ENCODE measurements at places on chromosomes 4 and X.

DNA sequence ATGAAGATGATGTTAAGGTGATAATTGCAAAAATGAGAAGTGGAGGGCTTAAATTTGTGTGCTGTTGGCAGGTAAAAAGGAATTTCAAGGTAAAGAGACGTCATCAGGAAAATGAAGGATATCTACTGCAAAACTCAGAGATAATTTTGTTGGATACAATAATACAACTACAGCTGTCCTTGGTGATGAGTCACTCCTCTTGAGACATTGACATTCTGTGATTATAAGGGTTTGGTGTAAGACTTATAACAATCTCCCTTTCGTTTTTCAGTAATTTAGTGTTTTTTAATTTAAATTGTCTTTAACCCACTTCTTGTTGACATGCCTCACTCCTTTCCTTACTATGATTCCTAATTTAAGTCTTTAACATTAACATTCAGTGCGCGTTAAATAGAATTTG lies 1074.1 kb upstream of the SLIT2 start:
- DNase-seq, result no peak

GRCh38 chr4:56086561-56086960 lies 137.8 kb downstream of the CEP135 start:
- DNase-seq, result no peak

DNA sequence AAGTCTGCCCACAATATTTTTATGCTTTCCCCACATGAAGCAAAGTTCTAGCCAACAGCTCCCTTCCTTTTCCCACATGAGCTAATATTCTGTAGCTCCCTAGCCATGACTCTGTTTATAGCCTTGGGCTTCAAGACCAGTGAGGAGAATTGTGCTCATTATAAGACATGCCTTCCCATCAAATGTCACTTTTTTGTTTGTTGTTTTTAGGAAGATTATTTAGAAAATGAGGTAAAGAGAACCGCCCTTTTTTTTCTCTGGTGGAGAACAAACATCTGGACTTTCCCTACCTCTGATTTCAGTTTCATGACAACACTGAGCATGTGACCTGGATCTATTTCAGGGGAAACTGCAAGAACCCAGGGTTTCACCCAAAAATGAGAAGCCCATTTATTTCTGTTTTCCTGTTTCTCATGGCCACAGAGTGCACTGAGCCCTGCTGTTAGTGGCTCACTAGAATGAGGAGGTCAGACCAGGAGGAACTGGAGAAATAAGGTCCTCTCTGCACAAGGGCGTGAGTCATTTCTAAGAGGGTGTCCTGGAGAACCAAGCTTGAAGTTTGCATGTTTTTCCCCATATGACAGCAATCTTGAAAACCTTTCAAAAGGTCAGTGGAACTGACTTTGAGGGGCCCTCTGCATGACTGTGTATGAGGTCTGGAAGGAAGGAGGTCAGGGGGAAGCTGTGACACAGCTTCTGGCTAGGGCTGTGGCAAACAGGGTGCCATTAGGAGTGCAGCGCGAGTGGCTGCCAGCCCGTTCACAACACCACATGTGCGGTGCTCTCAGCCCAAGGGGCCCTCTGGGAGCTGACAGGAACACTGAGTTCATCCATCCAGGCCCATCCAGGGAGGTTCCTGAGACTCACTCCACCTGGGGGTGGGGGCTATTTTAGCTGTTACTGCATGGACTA lies 55.2 kb downstream of the CHST7 start:
- peak; percentile 85 for DNase-seq

DNA sequence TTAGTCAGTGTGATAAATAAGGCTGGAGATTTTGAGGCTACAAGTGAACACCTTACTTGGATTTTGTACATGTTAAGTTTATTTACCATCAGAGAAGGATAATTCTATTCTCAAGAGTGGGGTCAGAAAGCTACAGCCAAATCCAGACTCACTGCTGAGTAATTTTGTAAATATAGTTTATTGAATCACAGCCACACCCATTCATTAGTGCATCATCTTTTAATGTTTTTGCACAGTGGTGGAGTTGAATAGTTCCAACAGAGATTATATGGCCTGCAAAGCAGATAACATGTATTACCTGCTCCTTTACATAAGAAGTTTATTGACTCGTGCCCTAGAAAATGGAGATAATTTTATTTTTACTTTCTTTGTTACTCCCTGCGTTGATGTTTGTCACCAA lies 60.4 kb downstream of the PCDH18 start:
- no peak for DNase-seq

- no peak for DNase-seq
These were observed 31.8 kb downstream of the STAG2 start for GRCh38 chrX:123993326-123993725.

- DNase-seq, result no peak
These were observed 33.8 kb upstream of the SPANXN1 start for GRCh38 chrX:145213504-145213903.

DNA sequence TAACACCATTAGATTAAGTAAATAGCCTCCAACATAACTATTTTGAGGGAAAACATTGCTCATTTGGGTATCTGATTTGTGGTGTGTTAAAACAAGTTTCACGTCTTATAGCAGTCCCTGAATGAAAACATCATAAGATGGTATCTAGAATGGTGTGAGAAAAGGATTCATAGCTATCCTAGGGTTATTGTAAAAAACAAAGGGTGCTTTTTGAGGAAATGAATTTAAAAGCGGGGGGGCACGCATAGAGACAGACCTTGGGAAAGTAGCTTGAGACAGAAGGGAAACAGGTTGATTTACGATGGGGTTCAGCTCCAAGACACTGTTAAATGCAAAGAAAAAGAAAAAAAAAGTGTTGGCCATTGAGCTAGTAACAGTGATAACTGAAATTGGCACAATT lies 768 bp upstream of the CXCL10 start:
- DNase-seq, result no peak

GRCh38 chrX:82692991-82693390 lies 815.1 kb upstream of the POU3F4 start:
- DNase-seq, result no peak

DNA sequence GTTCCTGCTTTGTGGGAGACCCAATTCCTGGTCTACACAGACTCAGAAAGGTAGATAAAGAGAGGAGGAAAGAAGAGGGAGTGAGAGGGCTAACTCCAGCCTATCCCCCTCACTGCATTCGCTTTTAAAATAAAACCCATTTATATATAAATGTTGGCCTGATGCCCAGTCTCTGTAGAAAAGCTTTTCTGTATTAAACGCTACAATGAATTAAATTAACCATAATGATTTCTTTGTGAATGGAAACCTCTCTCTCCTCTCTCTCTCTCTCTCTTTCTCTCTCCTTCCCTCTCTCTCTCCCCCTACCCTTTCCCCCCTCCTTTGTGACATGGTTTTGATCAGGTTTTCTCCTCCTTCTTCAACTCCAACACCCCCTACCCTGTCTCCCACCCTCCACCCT lies 34.8 kb downstream of the PJA1 start:
- DNase-seq, result no peak

- DNase-seq, result no peak
These were observed 180.5 kb downstream of the ADAMTS3 start for GRCh38 chr4:72388521-72388920.

DNA sequence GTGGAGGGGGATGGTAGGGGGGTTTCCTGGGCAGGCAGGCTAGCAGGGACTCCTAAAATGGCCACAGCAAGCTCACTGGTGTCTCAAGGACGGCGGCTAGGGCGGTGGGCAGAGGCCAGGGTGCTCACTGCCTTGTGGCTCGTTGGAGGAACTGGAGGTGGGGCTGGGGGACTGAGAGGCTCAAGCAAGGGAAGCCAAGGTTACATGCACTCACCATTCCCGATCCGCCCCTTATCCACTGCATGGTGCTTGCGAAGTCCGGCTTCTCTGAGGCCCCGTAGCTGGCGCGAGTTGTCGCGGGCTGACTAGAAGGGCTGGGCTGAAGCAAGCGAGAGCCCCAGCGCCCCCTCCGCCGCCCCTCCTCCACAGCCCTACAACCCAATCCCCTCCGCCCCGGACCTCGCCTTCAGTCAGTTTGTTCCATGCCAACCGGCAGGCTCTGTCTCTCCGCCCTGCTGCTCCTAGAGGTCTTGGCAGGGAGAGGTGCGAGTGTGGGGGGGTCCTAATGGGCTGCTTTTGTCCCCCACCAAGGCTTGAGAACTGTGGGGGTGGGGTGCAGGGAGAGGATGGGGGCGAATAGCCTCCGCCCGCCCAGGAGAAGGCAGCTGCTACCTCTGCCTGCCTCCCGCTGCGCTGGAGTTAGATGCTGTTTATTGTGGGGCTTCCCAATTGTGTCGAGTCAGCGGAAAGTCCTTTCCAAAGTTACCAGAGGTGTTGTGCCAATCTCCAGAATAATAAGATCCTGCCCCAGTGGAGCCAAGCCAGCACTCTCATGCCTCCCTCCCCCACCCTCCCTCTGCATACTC lies at the start of gene ARHGEF9:
Gene ARHGEF9 (minus strand): TSS at position 313 of the 806 bp plus-strand sequence. CDS start 69 bp downstream, at position 244.
- no peak for DNase-seq

- DNase-seq, result no peak
These were observed 262.4 kb downstream of the MID1IP1 start for GRCh38 chrX:39063702-39064101.

- DNase-seq, result no peak
These were observed 152.7 kb downstream of the ANTXR2 start for GRCh38 chr4:79920163-79920853.

DNA sequence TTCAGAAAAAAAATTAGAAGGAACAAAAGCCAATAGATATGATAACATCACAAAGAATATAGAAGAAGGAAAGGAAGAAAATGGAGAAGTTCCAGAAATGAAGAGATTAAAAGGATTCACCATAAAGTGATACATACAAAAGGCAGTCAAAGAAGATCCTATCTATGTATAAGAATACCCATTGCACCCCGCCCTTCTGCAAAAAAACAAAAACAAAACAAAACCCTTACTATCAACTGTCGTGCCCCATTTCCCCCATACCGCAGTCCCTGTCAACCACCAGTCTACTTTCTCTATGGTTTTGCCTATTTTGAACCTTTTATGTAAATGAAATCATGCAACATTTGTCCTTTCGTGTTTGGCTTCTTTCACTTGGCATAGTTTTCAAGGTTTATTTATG lies 385.6 kb downstream of the PRDM5 start:
- DNase-seq, result no peak

DNA sequence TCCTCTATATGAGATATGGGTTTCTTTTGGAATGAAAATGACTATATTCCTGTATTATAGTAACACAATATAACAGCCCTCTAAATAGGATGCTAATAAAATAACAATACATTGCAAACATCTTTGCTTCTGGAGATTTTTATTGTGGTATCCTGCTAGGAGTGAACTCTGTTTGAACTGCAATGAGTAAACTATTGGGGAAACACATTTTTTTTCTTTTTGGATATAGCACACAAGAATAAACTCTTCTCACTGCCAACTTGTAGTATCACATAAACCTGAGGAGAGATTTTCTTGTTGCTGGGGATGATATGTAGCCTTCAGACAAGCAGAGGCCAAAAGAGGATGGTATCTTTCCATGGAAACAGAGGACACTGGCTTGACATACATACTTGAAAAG lies 238.2 kb downstream of the C4orf33 start:
- no peak for DNase-seq

DNA sequence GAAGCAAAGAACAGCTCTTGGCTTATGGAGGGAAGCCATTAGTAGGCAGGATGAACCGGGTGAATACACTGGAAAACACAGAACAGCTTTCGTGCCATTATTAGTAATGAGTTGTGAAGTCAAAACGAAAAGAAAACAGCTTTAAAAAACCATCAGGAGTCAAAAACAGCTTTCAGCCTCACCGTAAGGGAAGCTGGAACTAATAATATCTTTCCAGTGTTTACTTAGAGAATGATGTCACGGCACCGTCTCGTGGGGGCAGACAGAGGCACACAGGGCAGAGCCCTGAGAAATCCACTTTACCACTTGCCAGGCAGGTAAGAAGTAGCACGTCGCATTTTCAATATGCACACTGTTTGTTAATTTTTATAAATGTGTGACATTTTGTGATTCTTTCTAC lies 37.9 kb upstream of the HMX1 start:
- DNase-seq, result peak; percentile 14

DNA sequence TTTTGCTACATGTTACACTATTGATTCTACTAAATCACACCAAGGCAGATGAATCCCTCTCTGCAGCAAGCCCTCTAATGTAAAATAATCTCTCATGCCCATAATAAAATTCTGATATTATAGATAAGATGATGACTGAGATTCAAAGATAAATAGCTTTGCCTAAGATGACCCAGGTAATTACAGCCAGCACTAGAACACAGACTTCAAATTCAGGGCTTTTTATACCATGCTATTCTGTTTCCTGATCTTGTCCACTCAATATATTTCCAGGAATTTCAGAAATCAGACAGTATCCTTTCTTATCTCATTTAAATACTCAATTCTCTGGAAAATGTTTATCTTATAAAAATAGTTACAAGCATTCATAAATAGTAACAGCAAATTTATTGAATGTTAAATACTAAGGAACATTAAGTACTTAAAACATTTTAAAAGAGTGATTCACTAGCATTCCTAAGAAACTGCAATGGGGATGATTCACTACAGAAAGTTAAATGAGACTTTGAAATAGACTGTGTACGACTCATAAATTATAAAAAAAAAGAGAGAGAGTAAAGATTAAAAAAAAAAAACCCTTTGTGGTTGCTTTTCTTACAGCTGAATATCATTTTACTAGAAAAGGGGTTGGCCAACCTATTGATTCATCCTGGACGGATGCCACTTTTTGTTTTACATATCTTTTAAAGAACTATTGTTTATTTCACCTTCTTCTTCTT lies 45.8 kb upstream of the IL21 start:
- DNase-seq, result no peak

DNA sequence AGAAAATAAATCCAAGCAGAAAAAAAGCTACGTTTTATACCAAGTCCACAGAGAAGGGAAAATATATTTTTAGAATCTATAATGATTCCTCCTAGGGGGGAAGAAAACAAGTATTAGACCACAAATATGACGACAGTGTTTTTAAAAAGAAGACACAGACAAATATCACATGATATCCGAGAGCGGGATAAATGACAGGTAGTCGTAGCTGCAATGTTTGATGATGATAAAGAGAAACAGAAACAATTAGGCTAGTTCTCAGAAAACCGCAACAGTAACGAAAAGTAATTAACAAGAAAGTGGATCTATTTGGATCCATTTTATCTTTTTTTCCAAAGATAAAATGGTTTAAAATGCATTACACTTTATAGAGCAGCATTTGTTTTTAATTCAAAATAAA lies 918 bp downstream of the HAUS3 start:
- DNase-seq, result no peak

- DNase-seq, result no peak
These were observed 26.3 kb upstream of the KDM5C start for GRCh38 chrX:53251307-53251706.

DNA sequence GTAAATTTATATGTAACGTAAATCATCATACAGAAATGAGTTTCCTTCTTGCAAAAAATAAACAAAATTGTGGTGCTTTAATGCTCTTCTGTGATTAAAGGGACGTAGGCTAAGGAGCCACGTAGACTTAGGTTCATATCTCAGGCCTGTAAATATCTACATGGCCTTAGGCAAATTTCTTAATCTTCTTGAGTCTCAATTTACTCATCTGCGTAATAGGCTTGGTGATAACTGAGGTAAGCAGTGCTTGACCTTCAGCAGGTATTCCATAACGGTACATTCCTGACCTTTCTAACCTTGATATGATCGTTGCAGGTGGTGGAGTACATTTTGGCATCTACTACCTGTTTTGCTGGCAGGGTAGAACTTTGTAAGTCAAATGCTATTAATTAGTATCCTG lies 65.2 kb upstream of the TLR3 start:
- no peak for DNase-seq

GRCh38 chr4:181083757-181084361 lies 1159.3 kb upstream of the TENM3 start:
- DNase-seq, result no peak

GRCh38 chr4:17165286-17165685 lies 266.8 kb upstream of the LDB2 start:
- no peak for DNase-seq

- no peak for DNase-seq
These were observed 470.6 kb upstream of the GALNTL6 start for GRCh38 chr4:171342646-171343045.

All from coronary artery (tissue), 2 donors.